ENCODE measurements at places on chromosomes 4 and X.

GRCh38 chrX:97517763-97518162 lies 634.1 kb downstream of the RPA4 start:
- no peak for DNase-seq

DNA sequence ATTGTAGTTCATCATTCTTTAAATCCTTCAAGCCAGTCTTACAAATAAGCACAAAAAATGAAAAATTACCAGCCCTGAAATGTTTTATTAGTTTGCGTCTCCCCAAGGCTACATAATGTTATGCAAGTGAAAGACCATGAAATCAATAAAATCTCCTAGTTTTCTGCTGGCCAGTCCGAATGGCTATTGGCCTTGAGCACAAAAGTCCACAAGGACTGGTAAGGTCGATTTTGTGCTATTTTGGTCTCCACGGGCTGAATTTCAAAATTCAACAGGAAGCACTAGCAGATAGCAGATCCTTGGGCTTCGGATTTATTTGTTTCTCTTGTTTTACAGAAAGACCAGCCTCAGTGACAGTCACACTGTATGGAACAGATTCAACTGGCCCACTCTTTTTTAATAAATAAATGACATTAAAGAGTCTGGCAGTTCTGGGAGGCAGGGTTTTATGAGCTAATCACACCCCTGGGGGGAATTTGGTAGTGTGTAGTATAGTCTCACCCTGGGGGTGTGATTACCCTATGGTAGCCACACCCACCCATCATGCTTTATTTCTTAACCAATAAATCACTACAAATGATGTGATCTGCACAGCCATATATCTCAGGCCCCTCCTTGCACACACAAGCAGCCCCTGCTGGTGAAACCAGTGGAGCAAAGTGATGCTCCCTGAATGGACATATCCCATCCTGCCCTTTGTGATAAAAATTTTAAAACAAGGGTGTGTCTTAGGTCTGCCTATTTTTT lies 51.1 kb upstream of the TMEM33 start:
- no peak for DNase-seq

DNA sequence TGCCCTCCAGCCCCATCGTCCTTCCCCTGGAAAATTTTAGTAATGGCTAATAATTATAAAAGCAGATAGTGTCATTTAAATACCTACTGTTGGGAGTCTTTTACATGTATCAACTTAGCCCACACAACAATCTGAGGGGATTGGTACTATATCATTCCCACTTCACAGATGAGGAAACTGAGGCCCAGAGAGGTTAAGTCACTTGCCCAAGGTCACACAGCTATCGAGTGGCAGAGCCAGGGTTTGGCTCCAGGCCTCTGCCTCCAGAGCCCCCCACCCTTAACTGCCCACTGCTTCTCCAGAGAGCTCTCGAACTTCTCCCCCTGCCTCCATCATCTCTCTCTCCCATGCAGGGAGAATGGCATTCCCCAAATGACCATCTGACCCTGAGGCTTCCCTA lies 7.4 kb downstream of the C4orf50 start:
- DNase-seq = no peak

DNA sequence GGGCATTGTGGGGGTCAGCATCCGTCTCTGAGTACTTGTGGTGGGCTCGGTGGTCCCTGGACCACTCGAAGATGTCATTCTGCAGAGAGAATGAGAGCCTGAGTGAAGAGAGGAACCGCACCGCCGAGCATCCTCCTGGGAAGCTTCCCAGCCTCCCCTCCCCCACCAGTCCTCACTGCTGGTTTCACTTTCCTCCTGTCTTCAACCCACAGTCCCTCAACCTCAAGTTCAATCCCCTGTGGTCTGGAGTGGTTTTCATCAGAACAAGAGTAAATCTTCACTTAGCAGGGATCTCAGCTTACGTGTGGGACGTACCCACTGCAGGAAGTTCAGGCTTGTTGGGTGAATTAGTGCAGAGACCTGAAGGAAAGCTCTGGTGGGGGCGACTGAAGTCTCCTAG lies 117.8 kb downstream of the SCD5 start:
- DNase-seq = no peak

DNA sequence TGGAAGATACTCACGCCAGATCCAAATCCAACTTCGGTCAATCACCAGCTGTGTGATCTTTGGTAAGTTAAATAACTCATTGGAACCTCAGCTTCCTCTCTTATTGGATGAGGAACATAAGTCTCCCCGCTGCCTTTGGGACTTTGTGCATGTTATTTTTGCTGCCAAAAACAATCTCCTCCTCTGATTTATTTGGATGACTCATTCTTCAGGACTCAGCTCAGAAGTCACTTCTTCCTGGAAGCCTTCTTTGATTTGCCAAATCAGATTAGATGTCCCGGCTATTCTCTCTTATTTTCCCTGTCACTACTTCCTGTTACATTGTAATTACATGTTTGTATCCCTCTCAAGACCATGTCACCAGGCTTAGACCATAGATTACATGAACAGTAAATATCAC lies 138.0 kb upstream of the BOD1L1 start:
- DNase-seq = no peak

- DNase-seq = no peak
These were observed 804.2 kb upstream of the FRG1 start for GRCh38 chr4:189136462-189136861.

DNA sequence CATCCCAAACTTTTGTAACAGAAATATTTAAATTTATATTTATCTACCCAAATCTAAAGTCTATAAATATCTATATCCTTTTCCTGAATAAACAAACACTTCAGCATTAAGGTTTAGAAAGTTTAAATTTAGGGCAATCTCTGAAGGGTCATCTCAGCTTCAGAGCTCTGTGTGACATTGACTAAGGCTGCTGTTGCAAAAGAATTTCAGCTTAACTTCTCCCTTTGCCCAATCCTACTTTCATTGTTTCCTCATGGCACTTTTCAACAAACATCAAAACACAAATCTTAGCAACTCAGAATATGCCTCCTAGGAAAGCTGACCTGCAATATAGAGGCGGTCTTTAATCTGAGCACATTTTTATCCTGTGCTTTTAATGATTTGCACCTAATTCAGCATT lies 79.7 kb upstream of the BANK1 start:
- DNase-seq = no peak

GRCh38 chr4:16199093-16199492 lies 27.2 kb downstream of the TAPT1 start:
- no peak for DNase-seq
